ENCODE measurements at places on chromosomes 6 and 20. TPM values are rescaled to one million over a fixed set of nuclear protein-coding genes. Genes with fewer than 3 reads are reported as not detected.

DNA sequence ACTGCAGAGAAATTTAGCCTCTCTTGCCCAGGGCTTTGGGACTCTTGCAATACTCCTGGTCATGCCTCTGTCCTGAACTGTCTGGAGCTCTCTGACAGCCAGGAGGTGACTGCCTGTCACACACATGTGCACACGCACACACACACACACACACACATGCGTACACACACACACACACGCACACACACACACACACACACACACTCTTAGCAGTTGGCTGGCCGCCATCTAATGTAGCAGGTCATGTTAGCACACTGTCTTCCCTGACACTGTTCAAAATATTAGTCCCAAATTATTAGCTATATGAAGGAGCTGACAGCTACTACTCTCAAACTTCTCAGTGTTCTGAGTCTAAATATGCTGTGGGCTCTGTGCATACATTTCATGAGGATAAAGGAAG, 60.9 kb downstream of the IPCEF1 start:
- H3K4me1 ChIP-seq: peaks cover 4% of the 10 kb centered on the region
- H3K4me3 ChIP-seq: no peak overlapping the region
- no peak overlapping the region for H3K27ac ChIP-seq
- H3K27me3 ChIP-seq: no peaks in the 10 kb centered on the region

Gene RIMS4
- total RNA-seq: 0.64 TPM

Gene CAGE1
- total RNA-seq: 0.28 TPM

Gene RRAGD
- total RNA-seq: 2.4 TPM

Gene MAS1
- total RNA-seq: under 0.01 TPM

Gene CASS4
- 9.1 TPM for total RNA-seq

Gene POPDC3
- total RNA-seq: 0.79 TPM

GRCh38 chr20:56621730-56622129, 7.4 kb upstream of the TFAP2C start:
- DNase-seq: no peak
- no peaks in the 10 kb centered on the region for H3K4me1 ChIP-seq
- H3K27me3 ChIP-seq: no peaks in the 10 kb centered on the region
- no peak overlapping the region for H3K4me3 ChIP-seq
- H3K36me3 ChIP-seq: no peaks in the 10 kb centered on the region

DNA sequence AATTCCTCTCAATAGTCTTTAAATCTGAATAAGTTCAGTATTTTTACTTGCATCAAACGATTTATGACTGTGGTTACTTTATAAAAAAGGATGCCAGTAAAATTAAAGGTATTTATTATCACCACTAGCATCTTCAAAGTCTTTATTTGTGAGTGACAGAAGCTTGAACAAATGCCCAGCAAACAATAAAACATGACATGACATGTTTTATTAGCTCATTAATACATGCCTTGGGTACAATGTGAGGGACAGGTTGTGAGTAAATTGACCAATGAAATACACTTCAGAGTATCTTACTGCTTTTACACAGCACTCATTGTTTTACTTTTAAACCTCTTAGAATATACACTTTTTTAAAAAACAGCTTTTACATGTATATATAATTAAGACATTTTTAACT, 113.4 kb upstream of the BEND3 start:
- no peaks in the 10 kb centered on the region for H3K27me3 ChIP-seq
- H3K27ac ChIP-seq: no peak overlapping the region
- no peak for DNase-seq
- H3K36me3 ChIP-seq: no peaks in the 10 kb centered on the region

DNA sequence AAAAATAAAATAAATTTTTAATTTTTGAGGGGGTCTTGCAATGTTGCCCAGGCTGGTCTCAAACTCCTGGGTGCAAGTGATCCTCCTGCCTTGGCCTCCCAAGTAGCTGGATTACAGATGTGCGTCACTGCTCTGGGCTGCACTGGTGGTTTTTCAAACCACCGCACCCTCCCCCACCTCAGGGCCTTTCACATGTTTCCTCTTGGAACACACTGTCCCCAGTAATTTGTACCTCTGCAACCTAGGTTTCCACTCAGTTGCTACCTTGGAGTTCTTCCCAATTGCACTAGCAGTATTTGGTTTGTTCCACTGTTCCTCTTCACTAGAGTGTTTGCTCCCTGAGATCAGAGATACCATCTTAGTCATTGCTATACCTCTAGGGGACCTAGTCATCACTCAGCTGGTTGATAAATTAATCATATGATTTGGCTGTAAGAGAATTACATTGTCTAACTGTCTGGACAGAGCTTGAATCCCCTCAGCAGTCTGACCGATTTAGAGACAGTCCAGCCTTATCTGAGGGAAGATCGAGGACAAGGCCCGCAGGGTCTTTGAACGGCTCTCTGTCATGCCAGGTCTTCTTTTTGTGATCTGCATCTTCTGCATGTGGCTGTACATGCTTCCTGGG, 32.0 kb downstream of the CEP43 start:
- no peaks in the 10 kb centered on the region for H3K4me1 ChIP-seq
- no peaks in the 10 kb centered on the region for H3K36me3 ChIP-seq

DNA sequence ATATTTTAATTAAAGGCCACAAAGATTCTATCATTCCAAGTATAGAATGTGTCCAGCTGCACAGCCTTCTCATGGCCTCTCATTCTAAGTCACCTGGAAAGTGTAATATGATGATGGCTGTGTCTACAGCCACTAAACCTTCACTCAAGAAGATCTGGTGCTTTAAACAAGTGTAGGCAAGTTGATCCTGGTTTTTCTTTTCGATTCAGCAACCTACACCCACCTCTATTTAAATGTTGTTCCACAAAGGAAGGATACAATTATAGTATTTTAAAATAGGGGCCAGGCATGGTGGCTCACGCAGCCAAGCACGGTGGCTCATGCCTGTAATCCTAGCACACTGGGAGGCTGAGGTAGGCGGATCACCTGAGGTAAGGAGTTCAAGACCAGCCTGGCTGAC, 25.5 kb upstream of the DST start:
- no peak for DNase-seq
- no peaks in the 10 kb centered on the region for H3K36me3 ChIP-seq
- no peaks in the 10 kb centered on the region for H3K27me3 ChIP-seq

DNA sequence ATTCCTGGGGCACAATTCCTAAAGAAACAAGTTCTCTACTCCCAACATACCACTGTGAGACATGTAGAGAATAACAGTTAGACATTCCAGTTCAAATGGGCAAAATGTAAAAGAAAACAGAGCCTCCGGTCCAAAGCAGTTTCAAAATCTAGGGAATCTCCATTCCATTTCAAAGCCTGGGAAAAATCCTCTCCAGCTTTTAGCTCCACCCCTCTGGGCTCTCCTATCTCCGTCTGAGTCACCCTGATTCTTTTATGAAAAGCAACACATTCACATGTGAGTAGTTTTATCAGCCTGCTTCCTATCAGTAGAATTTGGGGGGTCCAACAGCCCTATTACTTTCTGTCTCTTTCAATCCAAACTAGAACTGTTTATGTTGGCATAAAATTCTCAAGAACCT, 3.7 kb downstream of the CSNK2A1 start:
- H3K4me1 ChIP-seq: peaks cover 21% of the 10 kb centered on the region
- H3K36me3 ChIP-seq: no peaks in the 10 kb centered on the region
- no peak overlapping the region for H3K4me3 ChIP-seq
- peak; percentile 36 for DNase-seq
- H3K27me3 ChIP-seq: no peaks in the 10 kb centered on the region
- no peak overlapping the region for H3K27ac ChIP-seq

DNA sequence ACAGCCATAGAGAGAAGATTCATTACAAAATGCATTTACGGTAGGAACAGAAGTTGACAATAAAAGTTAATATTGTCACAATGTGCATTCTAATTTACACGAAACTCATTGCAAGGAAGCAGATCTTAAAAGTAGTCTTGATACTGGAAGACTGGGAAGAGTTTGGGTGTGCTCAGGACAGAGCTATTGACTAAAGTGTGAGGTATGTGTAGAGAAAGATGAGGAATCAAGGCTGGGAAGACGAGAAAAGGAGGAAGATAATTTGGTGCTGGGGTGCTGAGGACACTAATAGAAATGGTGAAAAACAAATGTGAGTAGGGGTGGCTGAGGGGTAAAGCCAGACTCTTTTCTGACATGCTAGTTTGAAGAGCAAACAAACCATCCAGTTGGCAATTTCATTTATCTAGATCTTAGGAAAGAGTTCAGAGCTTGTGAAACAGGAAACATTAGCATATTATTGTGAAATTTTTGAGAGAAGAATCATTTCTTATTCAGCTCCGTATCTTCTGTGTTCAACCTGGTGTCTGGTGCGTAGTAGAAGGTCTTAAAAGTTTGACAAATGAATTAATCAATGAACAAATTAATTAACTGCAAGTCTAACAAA, 72.7 kb downstream of the ELOVL4 start:
- no peaks in the 10 kb centered on the region for H3K4me1 ChIP-seq
- no peak overlapping the region for H3K27ac ChIP-seq
- H3K27me3 ChIP-seq: no peaks in the 10 kb centered on the region
- no peaks in the 10 kb centered on the region for H3K36me3 ChIP-seq
- no peak overlapping the region for H3K4me3 ChIP-seq
- no peak for DNase-seq

DNA sequence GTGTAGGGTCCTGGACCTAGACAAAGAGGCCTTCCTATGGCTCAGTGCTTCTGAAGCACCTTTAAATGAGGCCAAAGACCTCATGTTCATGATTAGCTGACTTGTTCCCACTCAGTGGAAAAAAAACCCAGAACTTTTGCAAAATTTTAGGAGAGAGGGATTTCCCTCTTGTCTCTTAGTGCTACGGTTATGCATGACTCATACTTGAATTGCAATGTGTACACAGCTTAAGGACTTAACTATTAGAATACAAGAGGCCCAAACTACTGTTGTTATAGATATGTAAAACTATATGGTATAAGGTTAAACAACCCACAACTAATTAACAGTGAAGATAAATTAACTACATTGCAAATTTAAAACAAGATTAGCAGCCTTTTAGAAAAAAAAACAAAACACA, 32.3 kb upstream of the HLA-A start:
- DNase-seq: no peak
- H3K27me3 ChIP-seq: no peaks in the 10 kb centered on the region
- H3K36me3 ChIP-seq: no peaks in the 10 kb centered on the region

DNA sequence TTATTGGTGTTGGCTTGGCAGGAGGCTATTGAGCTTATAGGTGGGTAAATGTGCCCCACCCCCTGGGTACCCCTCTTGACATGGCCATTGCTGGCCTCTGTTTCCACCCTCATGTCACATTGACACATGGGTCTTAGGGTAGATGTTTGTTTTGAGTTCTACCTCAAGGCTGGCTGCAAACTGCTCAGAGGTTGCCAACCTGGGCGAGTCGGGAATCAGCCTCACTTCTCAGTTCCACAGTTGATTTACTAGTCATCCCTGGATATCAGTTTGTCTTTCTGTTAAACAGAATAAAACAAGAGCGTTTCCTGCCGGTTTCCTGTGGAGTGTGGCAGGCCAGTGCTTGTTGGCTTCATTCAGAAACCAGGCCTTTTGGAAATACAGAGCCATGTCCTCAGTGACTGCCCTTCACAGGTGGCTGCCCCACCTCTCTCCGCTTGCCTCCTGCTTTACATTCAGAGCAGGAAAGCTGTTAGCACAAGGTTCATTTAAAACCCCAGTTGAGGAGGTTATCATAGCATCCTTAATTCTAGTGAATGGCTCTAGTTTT, 105.6 kb downstream of the TCP11 start:
- no peaks in the 10 kb centered on the region for H3K36me3 ChIP-seq
- peak; percentile 11 for DNase-seq
- no peaks in the 10 kb centered on the region for H3K4me1 ChIP-seq
- H3K27me3 ChIP-seq: no peaks in the 10 kb centered on the region
- no peak overlapping the region for H3K4me3 ChIP-seq
- H3K27ac ChIP-seq: peak overlapping the region; percentile 15

Gene VARS1
- total RNA-seq: 35.6 TPM

Gene OR2H2
- total RNA-seq: not detected

DNA sequence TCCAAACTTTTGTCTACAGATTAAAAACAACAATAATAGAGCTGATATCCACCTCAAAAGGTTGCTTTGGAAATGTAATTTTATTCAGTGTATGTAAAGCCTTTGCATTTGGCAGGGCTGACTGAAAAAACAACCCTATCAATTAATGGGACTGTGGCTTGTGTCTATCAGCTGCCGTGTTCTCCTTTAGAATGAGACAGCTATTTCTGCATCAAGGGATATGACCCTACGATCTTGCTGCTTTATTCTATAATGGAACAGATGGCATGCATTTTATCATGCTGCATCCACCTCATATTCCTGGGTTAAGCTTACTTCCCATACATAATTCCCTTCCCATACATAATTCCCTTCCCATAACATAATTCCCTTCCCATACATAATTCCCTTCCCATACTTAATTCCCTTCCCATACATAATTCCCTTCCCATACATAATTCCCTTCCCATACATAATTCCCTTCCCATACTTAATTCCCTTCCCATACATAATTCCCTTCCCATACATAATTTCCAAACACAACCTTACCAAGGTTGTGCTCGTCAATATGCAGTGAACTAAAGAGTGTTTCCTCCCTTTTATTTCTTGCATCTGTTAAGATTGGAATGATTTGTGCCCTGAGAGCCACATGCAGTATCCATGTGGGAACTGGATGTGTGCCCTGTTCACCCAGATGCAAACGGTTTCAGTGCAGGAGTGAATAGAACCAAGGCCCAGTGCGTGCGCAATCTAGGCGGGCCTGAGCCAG, 26.8 kb downstream of the SERPINB6 start:
- H3K36me3 ChIP-seq: no peaks in the 10 kb centered on the region
- no peak overlapping the region for H3K27ac ChIP-seq
- no peak for DNase-seq
- no peaks in the 10 kb centered on the region for H3K4me1 ChIP-seq
- H3K27me3 ChIP-seq: no peaks in the 10 kb centered on the region
- H3K4me3 ChIP-seq: no peak overlapping the region

GRCh38 chr20:48463096-48463720, 364.6 kb downstream of the PREX1 start:
- no peak overlapping the region for H3K4me3 ChIP-seq
- H3K36me3 ChIP-seq: no peaks in the 10 kb centered on the region
- H3K27me3 ChIP-seq: no peaks in the 10 kb centered on the region
- no peak for DNase-seq
- no peak overlapping the region for H3K27ac ChIP-seq
- H3K4me1 ChIP-seq: no peaks in the 10 kb centered on the region

- no peaks in the 10 kb centered on the region for H3K4me1 ChIP-seq
- H3K27me3 ChIP-seq: no peaks in the 10 kb centered on the region
- H3K4me3 ChIP-seq: no peak overlapping the region
- no peak for DNase-seq
Observed at GRCh38 chr6:51934098-51934497, 153.3 kb downstream of the PKHD1 start.

DNA sequence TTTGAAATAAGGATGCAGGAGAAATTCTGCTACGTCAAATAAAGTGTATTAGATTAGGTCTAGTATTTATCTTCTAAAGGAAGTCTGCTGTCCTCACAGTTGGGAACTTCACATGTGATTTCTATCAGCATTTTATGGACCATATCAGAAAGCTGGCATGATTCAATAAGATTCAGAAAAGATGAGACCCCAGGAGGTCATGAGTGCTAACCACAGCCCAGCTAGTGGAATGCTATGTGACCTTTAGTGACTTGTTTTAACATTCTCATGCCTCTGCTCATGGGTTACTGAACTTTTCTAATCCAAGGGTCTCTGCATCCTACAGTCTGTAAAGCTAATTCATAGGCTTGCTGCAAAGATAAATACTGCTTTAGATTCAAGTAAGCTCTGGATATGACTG, 150.1 kb downstream of the GMPR start:
- H3K27ac ChIP-seq: no peak overlapping the region
- H3K36me3 ChIP-seq: no peaks in the 10 kb centered on the region
- H3K4me1 ChIP-seq: peaks cover 5% of the 10 kb centered on the region
- no peaks in the 10 kb centered on the region for H3K27me3 ChIP-seq
